Astrocyte of the cerebellum (primary cell): ENCODE measurements at places on chromosomes 4 and X.
A peak's percentile ranks its signal among the peaks of the same experiment; 100 is the strongest.

DNA sequence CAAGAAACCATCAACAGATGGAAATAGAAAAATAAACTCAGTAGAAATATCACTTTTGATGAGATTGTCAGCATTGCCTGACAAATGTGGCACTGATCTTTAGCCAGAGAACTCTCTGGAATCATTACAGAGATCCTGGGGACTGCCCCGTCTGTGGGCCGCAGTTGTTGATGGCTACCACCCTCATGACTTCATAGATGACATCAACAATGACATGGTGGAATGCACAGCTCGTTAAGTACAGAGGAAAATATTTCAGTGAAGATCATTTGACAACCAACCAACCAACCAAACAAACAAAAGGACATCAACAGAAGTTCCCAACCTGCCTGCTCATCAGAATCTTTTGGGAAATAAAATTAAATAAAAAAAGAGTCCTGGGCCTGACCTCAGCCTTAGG, 132.6 kb downstream of the UCHL1 start:
- DNase-seq = no peak

DNA sequence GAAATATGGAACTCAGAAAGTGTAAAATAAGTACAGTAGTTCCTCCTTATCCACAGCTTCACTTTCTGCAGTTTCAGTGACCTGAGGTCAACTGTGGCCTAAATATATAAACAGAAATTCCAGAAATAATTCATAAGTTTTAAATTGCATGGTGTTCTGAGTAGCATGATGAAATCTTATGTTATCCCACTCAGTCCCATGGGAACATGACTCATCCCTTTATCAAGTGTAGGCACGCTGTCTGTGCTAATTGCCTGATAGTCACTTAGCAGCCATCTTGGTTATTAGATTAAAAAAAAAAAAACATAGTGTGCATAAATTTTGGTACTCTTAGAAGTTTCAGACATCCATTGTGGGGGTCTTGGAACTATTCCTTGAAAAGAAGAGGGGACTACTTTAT, 983.4 kb upstream of the ADGRL3 start:
- DNase-seq = peak; percentile 45

DNA sequence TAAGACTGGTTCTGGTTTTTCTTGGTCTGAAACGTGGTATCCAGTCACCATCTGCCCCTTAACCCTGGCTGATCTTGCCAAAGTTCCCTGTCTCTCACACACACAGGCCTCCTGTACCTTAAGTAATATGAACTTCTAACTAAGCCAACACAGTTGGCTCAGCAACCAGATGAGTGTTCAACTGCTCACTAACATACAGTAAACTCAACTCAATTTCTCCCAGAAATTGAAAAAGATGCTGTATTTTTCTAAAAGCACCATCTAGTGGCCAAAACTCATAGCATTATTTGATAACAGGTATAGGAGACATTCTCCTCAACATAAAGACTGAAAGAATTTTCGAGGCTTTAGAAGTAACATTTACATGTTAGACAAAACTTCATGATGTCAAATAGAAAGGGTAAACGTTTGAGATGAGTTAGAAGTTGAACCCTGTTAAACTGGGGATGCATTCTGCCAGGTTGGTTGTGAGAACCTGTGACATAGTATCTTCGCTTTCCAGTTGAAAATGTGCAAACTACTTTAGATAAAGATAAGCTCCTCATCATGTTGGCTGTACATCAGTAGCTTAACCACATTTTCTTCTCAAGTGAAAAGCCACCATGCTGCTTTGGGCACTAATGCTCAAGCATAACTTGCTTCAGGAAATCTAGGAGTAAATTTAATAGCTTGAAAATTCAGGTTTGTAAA, 31.2 kb downstream of the CCNI start:
- DNase-seq = peak; percentile 68

- no peak for DNase-seq
These were observed 14.2 kb downstream of the NSD2 start for GRCh38 chr4:1885414-1885813.

- DNase-seq = no peak
These were observed 6.3 kb downstream of the SLC39A8 start for GRCh38 chr4:102339018-102339417.

GRCh38 chr4:98496152-98496845, 162.1 kb downstream of the TSPAN5 start:
- DNase-seq = no peak
